Activated T-cell treated with anti-CD3 and anti-CD28 coated beads, Interleukin-2, amount 50 U/mL, for 72 hours (primary cell): ENCODE measurements at places on chromosomes 2 and 18. TPM values are rescaled to one million over a fixed set of nuclear protein-coding genes. Genes with fewer than 3 reads are reported as not detected.

Gene NAB1
- total RNA-seq: 42.8 TPM

Gene CHST10
- 7.5 TPM for total RNA-seq

Gene RAB11FIP5
- 9.8 TPM for total RNA-seq

Gene REG3A
- total RNA-seq: not detected

Gene GALR1
- not detected for total RNA-seq

Gene CYTIP
- 460 TPM for total RNA-seq

DNA sequence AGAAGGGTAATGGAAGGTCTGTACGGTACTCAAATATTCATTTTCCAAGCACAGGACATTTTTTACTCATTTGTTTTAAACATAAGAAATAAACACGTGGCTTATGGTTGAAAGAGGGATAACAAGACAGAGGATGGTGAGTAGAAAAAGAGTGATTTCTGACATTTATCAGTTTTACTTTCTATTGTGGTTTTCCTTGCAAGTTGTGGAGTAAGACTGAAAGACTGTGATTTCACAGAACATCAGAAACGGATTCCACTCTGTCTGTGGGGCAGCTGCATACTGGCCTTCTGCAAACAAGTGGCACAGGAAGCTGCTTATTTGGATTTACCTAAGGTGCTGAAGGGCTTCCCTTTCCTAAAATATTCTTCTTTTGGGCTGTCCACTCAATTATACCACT, 122.2 kb upstream of the ITGB6 start:
- peaks cover 4% of the 10 kb centered on the region for H3K27me3 ChIP-seq
- H3K4me1 ChIP-seq: peaks cover 76% of the 10 kb centered on the region
- peak; percentile 42 for DNase-seq
- peak overlapping the region; percentile 81 for H3K27ac ChIP-seq
- peaks cover 6% of the 10 kb centered on the region for H3K36me3 ChIP-seq
- H3K4me3 ChIP-seq: peak overlapping the region; percentile 22

- H3K27ac ChIP-seq: no peak overlapping the region
- no peaks in the 10 kb centered on the region for H3K36me3 ChIP-seq
- no peaks in the 10 kb centered on the region for H3K27me3 ChIP-seq
- H3K4me1 ChIP-seq: peaks cover 7% of the 10 kb centered on the region
These were observed 86.2 kb upstream of the RAB27B start for GRCh38 chr18:54742120-54742519.

GRCh38 chr2:44215827-44216226, 47.2 kb downstream of the PPM1B start:
- no peak for DNase-seq
- peaks cover 7% of the 10 kb centered on the region for H3K36me3 ChIP-seq
- H3K27me3 ChIP-seq: no peaks in the 10 kb centered on the region

GRCh38 chr2:30968660-30969397, 161.6 kb upstream of the CAPN13 start:
- no peaks in the 10 kb centered on the region for H3K4me1 ChIP-seq
- no peak overlapping the region for H3K4me3 ChIP-seq
- no peak for DNase-seq
- H3K36me3 ChIP-seq: no peaks in the 10 kb centered on the region
- H3K27me3 ChIP-seq: no peaks in the 10 kb centered on the region

DNA sequence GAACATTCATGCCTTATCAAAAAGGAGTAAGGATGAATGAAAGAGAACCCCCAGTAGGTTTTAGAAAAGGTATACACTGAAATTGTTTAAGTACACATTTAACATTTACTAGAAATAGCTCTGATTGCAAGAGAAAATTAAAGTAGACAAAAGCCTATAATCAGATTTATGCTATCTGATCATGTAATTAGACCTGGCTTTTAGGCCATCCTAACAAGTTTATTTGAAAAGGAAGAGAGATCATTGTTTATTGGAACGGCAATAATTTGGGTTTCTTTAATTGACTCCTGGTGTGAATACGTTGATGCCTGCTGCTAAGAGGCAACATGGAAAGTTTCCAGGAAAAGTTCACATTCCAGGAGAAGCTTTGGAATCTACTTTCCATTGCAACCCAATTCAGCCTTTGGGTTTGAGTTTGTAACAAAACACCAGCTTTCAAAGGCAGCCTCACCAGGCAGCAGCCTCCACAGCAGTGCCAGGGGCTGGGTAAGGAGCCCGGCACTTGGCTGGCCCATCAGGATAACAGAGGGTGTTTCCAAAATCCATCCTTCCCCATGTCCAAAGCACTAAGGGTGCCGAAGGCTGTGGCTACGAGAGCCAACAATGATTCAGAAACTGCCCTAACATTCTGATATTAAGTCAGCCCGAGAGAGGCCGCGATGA, 18.0 kb downstream of the FZD7 start:
- no peak overlapping the region for H3K4me3 ChIP-seq
- no peak for DNase-seq
- no peak overlapping the region for H3K27ac ChIP-seq
- no peaks in the 10 kb centered on the region for H3K36me3 ChIP-seq
- no peaks in the 10 kb centered on the region for H3K4me1 ChIP-seq
- H3K27me3 ChIP-seq: peaks cover 58% of the 10 kb centered on the region

GRCh38 chr18:23163786-23164533, 28.7 kb downstream of the CABLES1 start:
- H3K27ac ChIP-seq: no peak overlapping the region
- H3K27me3 ChIP-seq: no peaks in the 10 kb centered on the region
- H3K36me3 ChIP-seq: no peaks in the 10 kb centered on the region
- no peaks in the 10 kb centered on the region for H3K4me1 ChIP-seq
- H3K4me3 ChIP-seq: no peak overlapping the region
- DNase-seq: no peak

GRCh38 chr2:200416878-200417277, 93.0 kb downstream of the KCTD18 start:
- no peaks in the 10 kb centered on the region for H3K4me1 ChIP-seq
- DNase-seq: no peak
- H3K4me3 ChIP-seq: no peak overlapping the region
- no peak overlapping the region for H3K27ac ChIP-seq
- H3K27me3 ChIP-seq: no peaks in the 10 kb centered on the region
- H3K36me3 ChIP-seq: no peaks in the 10 kb centered on the region
